NCI-H1048 (cell line): ENCODE measurements at places on chromosomes 7 and 10.

DNA sequence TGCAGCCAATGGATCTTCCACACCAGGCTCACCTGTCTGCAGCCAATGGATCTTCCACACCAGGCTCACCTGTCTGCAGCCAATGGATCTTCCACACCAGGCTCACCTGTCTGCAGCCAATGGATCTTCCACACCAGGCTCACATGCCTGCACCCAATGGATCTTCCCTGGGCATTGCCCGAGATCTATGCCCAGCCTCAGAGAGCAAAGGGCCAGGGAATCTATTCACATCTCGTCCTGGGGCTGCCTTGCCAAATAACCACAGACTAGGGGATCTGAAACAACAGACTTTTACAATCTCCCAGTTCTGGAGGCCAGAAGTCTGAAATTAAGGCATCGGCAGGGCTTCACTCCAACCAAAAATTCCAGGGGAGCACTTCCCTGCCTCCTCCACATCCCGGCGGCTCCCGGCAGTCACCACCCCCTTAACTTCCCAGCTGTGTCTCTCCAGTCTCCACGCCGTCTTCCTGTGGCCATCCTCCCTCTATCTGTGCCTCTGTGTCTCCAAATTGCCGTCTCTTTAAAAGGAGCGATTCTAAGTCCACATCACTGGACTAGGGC lies 92.4 kb upstream of the PPP2R2D start:
- DNase-seq = no peak

DNA sequence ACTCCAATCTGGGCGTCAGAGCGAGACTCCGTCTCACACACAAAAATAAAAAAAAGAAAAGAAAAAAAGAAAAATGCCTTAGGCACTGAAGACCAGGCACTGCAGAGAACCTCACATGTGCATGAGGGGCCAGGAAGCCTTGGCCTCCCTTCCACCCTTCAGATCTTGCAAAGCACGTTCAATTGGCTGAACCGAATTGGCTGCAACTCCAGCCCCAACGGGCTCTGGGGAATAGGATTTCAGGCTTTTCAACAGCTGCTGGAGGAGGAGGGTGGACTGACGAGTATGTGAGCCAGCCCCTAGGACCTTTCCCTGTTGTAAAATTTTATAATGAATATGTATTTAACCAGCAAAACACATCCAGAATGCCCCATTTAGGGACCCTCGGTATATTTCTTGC lies 16.7 kb downstream of the TMEM120A start:
- DNase-seq = no peak

DNA sequence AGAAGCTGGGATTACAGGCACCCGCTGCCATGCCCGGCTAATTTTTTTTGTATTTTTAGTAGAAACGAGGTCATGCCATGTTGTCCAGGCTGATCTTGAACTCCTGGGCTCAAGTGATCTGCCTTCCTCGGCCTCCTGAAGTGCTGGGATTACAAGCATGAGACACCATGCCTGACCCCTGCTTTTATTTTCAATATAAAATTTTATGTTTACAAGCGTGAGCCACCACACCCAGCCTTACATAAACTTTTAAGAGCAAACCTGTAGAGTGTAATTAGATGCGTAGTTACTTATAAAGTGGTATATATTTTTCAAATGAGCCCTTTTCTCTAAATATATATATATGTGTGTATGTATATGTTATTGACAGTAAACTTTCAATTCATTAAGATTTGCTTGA lies 8.7 kb downstream of the CNNM2 start:
- no peak for DNase-seq

DNA sequence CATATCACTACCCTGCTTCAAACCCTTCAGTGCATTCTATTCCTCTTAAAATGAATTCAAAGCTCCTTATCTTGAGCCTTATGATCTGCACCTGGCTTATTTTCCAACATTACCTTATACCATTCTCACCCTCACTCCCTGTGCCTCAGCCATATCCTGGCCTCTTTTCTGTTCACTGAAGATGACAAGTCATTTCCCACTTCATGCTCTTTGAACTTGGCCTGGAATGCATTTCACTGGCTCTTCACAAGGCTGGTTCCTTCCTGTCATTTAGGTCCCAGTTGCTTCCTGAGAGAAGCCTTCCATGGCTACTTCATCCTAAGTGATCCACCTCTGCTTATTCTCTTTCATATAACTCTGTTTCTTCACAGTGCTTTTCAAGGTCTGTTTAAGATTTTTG lies 3.2 kb upstream of the LIPF start:
- DNase-seq = no peak

- DNase-seq = no peak
Observed at GRCh38 chr10:30343962-30344361, 5.1 kb downstream of the MTPAP start.

DNA sequence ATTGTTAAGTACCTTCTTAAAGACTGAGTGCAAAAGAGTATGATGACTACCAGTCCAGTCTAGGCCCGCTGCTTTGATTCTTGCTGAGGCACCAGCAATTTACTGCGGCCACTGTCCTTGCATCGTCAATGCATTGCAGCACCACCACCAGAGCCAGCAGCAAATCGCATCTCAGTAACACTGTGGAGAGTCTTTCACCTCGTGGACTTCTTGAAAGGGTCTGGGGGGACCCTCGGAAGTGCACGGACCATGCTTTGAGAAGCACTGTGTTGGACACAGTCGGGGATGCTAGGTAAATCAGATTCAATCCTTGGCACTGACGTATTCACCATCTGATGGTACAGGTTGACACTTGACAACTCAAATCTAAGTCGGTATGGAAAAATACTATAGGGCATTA lies 493.6 kb downstream of the RPS24 start:
- DNase-seq = no peak

- no peak for DNase-seq
Observed at GRCh38 chr10:122140941-122141623, 130.0 kb upstream of the BTBD16 start.

DNA sequence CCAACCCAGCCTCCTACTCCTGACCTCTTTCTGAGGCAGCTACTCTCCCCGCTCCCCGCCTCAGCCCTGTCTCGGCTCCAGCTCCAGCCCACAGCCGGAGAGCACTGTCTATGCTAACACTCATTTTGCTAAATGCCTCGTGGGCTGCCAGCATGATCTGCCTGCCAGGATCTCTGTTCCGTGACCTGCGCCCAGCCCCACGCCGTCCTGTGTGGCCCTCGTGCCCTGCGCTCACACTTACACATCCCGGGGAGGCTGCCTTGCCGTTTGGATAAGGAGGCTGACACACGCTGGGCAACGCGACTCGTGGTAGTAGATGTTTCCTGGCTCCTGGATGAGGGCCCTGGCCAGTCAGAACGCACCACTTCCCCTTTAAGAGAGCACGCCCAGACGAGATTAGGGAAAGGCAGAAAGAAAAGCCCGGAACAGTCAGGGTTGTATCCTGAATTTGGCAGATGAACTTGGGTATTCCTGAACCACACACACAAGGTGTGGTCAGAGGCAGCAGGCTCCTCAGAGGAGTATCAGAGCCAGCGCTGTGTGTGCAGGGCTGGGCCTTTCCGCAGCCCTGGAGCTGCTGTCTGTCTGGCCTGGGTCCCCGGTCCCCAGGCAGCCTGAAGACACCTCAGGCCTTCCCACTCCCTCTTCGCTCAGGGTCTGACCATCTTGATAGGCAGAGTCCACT lies 97.7 kb upstream of the EFCAB10 start:
- no peak for DNase-seq

- no peak for DNase-seq
Observed at GRCh38 chr7:128989961-128990360, 52.2 kb downstream of the IRF5 start.

DNA sequence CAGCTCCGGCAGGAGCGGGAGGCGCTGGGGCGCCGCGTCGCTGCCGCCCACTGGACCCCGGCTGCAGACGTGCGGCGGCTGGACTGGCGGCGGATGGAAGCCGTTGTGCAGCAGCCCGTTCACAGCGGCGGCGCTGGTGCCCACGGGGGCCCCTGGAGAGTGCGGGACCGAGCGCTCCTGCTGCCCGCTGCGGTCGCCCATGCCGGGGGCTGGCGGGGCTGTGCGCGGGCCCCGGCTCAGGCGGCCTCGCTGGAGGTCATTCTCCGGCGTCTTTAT lies 413 bp downstream of the PANK1 start:
- DNase-seq = no peak

GRCh38 chr10:29916669-29917068 lies 142.7 kb downstream of the JCAD start:
- no peak for DNase-seq

GRCh38 chr10:121818599-121818998 lies 109.2 kb downstream of the ATE1 start:
- no peak for DNase-seq

GRCh38 chr7:98823226-98823625 lies 46.6 kb downstream of the TMEM130 start:
- no peak for DNase-seq

- no peak for DNase-seq
Observed at GRCh38 chr10:77405771-77406241, 231.8 kb downstream of the KCNMA1 start.

DNA sequence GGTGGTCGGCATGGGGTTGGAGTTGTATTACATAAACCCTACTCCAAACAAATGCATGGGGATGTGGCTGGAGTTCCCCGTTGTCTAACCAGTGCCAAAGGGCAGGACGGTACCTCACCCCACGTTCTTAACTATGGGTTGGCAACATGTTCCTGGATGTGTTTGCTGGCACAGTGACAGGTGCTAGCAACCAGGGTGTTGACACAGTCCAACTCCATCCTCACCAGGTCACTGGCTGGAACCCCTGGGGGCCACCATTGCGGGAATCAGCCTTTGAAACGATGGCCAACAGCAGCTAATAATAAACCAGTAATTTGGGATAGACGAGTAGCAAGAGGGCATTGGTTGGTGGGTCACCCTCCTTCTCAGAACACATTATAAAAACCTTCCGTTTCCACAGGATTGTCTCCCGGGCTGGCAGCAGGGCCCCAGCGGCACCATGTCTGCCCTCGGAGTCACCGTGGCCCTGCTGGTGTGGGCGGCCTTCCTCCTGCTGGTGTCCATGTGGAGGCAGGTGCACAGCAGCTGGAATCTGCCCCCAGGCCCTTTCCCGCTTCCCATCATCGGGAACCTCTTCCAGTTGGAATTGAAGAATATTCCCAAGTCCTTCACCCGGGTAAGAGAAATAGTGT lies at the start of gene CYP2E1:
CYP2E1 (plus strand) TSS at position 407 of the 632 bp plus-strand sequence; CDS start at position 440, 33 bp downstream.
- no peak for DNase-seq

- DNase-seq = no peak
Observed at GRCh38 chr7:21941611-21942141, 4.0 kb downstream of the CDCA7L start.

GRCh38 chr7:69426705-69427104 lies 171.6 kb upstream of the AUTS2 start:
- DNase-seq = no peak

DNA sequence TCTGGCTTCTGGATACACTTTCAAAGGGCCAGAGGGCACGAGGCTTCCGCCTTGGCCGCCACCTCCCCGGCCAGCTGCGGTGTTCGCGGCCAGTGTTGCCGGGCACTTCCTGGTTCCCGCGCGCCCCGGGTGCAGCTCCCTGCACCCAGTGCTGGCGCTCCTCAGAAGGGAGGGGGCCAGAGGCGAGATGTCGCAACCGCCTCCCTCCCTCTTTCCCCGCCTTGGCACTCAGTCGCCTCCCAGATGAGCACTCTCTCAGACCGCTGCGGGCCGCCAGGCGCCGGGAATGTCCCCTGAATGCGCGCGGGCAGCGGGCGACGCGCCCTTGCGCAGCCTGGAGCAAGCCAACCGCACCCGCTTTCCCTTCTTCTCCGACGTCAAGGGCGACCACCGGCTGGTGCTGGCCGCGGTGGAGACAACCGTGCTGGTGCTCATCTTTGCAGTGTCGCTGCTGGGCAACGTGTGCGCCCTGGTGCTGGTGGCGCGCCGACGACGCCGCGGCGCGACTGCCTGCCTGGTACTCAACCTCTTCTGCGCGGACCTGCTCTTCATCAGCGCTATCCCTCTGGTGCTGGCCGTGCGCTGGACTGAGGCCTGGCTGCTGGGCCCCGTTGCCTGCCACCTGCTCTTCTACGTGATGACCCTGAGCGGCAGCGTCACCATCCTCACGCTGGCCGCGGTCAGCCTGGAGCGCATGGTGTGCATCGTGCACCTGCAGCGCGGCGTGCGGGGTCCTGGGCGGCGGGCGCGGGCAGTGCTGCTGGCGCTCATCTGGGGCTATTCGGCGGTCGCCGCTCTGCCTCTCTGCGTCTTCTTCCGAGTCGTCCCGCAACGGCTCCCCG lies at the start of gene FFAR4:
FFAR4 (plus strand) TSS at position 231 of the 842 bp plus-strand sequence; CDS start at position 287, 56 bp downstream.
- DNase-seq = no peak

DNA sequence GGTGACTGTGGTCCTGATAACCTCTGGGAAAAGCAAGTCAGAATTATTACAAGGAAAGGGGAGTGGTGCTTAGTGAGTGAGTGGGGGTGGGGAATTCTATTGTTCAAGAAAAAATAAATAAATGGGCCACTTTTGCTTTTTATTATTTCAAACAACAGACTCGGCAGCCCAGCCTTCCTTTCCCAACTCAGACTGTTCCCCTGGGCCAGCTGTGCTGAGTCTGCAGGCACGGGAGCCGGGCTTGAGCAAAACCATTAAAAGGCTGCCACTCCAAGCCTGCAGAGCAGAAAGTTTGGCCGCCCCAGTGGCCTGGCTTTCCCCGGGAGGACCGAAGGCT lies 90.0 kb downstream of the PLXNA4 start:
- no peak for DNase-seq

DNA sequence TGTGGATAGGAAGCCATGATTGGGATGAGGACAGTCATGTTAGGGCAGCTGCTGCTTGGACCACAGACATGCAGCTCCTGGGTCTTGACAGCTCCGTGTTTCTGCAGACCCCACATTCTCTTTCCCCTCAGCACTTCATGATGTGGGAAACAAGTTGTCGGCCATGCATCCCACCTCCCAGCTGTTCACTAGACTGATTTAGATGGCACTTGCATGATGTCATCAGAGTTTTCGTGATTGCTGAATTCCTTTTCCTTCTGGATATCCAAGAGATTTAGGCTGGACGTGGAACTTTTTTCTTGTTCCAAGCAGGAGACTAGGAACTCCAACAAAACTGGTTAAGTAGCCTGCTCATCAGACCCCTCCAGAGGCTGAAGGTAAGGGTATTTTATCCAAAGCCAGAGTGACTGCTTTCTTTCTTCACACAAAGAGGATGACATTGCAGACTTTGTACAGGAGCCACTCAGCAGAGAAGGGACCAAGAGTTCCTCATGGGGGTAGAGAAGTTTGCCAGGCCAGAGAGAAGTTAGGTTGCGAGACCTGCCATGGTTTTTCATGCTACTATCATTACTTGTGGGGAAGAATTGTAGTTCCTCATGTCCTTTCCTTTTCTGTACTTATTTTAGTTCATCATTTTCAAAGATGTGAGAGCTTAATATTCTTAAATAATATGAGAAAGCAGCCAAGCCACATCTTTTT lies 117.7 kb upstream of the GJD4 start:
- no peak for DNase-seq

- DNase-seq = no peak
Observed at GRCh38 chr10:6383096-6383812, 180.5 kb downstream of the PFKFB3 start.

DNA sequence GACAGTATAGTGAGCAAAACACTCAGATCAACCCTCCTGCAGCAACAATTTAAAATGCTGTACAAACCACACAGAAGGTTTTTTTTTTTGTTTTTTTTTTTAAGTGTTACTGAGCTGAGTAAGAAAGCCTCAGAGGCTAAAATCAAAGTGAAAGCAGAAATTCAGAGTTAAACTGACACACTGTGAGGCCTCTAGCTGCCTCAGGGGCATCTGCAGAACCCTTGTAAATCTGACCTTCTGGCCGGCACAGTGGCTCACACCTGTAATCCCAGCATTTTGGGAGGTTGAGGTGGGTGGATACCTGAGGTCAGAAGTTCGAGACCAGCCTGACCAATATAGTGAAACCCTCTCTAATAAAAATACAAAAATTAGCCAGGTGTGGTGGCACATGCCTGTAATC lies 7.4 kb upstream of the GNA12 start:
- DNase-seq = no peak
